Myocyte (in vitro differentiated cells): ENCODE measurements at places on chromosomes 16 and 17.

GRCh38 chr17:77111934-77112296 lies 28.9 kb upstream of the SEC14L1 start:
- DNase-seq, result no peak

DNA sequence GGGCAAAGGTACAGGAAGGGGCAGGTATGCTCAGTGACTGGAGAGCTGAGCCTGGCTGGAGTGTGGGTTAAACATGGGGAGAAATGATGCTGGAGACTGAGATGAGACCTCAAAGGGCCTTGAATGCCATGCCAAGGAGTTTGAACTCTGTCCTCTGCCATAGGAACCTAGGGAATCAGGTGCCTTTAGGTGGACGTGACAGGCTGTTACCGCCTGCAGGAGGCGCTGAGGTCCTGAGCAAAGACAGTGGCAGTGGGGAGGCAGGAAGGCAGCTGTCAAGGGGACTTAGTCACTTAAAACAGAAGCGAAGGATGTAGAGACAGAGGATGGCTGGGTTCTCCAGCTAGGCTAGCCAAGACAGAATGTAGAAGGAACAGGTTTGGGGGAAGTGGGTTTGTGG lies 9.1 kb downstream of the PSMB3 start:
- peak; percentile 70 for DNase-seq

GRCh38 chr17:76473541-76473985 lies 6.2 kb downstream of the AANAT start:
- DNase-seq, result no peak

GRCh38 chr17:6940186-6940649 lies 55.6 kb upstream of the ALOX12 start:
- DNase-seq, result peak; percentile 75
